Stimulated activated CD4-positive, alpha-beta T cell treated with anti-CD3 and anti-CD28 coated beads, TNF-alpha, amount 100 ng/mL, for 1 hour (primary cell): ENCODE measurements at places on chromosomes 3 and 15.

DNA sequence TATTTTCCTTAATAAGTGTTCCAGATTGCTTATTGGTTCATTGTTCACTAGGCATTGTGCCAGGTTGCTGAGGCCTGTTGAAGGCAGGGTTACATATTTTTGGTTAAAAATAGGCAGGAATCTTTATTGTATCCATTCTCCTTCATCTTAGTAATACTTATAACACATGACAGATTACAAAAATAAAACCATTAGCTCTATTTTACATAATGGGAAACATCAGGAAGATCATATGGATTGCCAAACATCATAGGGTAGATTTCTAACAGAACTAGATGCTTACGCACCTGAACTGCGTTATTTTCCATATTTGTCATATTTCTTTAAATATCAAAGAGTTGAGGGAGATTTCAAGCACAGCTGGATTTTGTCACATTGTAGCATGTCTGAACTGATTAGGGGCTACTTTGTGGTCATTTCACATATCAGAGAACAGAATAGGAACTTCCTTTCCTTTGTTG is 462.9 kb upstream of the SGO1 start:
- no peak for DNase-seq

GRCh38 chr3:85842081-85842480 is 883.3 kb downstream of the CADM2 start:
- DNase-seq = no peak

- DNase-seq = no peak
These were observed 1.2 kb upstream of the PPP2R3A start for GRCh38 chr3:135964160-135964955.

- no peak for DNase-seq
These were observed 157.5 kb downstream of the NUP210 start for GRCh38 chr3:13262493-13263211.

DNA sequence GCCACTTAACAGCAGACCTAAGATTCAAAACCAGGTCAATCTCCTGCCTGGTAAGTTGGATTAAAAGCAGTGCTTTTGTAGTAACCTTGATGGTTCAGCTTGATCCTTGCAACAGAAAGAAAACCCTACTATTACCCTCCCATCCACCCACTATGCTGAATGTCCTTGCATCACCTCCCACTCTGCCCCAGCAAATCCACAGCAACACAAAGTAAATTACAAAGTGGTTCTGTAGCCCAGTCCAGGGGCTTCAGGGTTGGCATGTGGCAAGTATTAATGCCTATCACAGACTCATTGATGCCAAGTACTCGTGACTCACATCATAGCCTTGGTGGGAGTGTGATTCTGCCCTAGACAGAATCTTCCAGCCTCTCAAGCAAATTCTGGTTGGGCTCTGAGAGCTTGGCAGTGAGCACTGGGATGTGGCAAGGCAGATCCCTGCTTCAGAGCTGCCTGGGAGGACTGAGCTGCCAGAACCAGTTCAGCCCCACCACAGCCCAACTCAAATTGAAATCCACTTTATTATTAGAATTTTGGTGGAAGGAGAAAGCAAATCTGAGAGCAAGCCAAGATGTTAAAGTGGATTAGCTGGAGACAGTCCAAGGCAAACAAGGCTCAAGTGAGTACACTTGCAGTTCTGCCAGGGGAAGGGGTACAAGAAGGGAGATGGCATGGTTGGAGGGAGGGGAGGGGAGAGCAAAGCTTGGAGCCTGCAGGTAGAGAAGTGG is 225.8 kb upstream of the UMPS start:
- no peak for DNase-seq

GRCh38 chr3:153145454-153145853 is 16.6 kb upstream of the RAP2B start:
- no peak for DNase-seq

- no peak for DNase-seq
These were observed 42.0 kb downstream of the NUP210 start for GRCh38 chr3:13378155-13378554.

GRCh38 chr3:197590313-197590962 is 34.7 kb upstream of the BDH1 start:
- DNase-seq = no peak

DNA sequence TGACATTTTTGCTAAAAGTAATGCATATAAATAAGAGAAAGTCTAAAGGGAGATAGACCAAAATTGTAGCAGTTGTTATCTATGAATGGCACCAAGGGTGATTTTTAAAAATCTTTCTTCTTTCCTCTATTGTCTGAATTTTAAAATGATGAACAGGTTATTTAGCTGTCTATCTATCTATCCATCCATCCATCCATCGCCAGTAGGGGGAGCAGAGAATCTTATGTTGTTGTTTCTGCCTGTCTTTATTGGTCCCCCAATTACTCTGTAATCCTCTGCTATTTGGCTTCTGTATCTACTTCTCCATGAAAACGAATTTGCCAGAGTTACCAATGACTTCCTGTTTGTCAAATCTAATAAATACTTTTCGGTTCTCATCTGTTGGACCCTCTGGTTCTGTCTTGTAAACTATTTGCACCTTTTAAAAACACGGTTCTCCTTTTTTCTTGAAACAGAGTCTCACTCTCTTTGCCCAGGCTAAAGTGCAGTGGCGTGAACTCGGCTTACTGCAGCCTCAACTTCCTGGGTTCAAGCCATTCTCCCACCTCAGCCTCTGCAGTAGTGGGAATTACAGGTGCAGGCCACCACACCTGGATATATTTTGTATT is 86.0 kb downstream of the ECT2 start:
- no peak for DNase-seq

- no peak for DNase-seq
These were observed 23.6 kb downstream of the RHCG start for GRCh38 chr15:89472785-89473256.

GRCh38 chr3:17359911-17360310 is 382.5 kb downstream of the TBC1D5 start:
- no peak for DNase-seq

GRCh38 chr3:10561946-10562560 is 56.7 kb upstream of the ATP2B2 start:
- DNase-seq = no peak

DNA sequence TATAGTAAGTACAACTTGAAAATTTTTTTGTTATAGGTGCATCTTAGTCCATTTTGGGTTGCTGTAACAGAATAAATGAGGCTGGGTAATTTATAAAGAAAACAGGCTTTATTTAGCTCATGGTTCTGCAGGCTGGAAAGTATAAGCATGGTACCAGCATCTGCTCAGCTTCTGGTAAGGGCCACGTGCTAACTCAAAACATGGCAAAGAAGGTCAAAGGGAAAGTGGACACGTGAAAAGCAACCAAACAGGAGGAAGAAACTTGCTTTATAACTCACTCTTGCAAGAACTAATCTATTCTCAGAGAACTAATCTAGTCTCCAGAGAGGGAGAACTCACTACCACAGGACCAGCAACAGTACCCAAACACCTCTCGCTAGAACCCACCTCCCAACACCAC is 9.1 kb downstream of the HDGFL3 start:
- DNase-seq = no peak

DNA sequence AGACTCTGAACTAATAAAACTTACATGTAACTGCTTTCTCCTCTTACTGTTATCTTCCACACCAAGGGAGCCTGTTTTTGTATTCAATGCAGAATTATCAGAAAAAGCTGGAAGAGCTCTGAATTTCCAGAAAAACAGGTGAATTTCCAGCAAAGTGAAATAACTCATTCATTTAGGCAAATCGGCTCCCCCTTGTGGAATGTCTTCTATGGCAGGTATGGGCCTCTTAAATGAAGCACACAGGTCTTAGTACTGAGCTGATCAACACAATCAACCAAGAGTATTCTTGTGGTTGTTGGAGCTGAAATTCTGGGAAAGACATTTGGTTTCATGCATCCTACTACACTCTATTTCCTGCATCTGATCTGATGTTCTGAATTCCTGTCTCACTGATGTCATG is 31.0 kb upstream of the PTPRG start:
- no peak for DNase-seq

GRCh38 chr3:127690106-127690505 is 17.4 kb downstream of the ABTB1 start:
- no peak for DNase-seq

- no peak for DNase-seq
These were observed 69.4 kb upstream of the STXBP5L start for GRCh38 chr3:120838441-120839091.

- DNase-seq = no peak
These were observed 76.1 kb upstream of the SPATA16 start for GRCh38 chr3:173217127-173217526.

DNA sequence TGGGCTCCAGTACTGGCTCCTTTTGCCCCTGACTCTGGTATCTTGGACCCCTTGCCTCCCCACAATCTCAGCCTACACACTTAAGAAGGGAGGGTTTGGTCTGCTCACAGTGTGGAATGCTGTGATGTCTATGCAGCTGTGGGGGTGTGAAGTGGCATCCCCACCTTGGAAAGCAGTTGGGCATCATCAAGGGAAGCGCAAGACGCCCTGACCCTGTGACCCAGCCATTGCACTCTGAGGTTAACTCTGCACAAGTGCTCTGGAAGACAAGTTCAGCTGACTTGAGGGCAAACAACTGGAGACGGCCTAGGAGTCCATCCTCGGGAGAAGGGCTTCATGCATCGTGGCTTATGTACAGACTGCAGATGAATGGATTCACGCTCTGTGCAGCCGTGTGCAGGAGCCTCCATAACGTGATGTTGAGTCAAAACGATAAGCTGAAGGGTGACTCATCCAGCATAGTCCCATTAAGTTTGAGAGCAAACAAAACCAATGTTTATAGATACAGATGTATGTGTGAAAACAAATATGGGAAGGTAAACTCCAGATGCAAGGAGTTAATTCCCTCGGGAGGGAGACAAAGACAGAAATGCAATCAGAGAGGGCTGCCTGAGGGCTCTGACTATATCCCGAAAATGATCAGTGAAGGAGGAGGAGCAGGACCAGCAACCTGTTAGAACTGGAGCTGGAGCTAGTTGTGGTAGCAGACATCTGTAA is 86.8 kb downstream of the LSM3 start:
- DNase-seq = no peak

- no peak for DNase-seq
These were observed 28.2 kb upstream of the USP3 start for GRCh38 chr15:63476229-63476632.

DNA sequence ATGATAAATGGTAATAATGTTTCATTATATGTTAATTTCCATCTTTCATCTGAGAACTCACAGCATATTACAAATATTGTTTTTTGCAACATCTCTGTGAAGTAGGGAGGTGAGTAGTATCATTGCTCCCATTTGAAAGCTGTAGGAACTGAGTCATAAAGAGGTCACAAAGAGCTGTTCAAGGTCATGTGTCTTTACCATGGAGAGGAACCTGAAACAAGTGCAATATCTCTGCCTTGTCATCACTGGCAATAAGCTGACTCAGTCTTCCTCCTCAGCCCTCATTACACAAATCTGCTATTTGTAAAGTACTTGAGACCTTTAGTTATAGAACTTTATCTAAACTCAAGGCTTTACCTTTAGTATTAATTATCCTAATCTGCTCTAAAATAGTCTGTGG is 4.4 kb upstream of the ATP13A4 start:
- no peak for DNase-seq

- no peak for DNase-seq
These were observed 217.0 kb downstream of the SATB1 start for GRCh38 chr3:18208091-18208490.
